ENCODE measurements at places on chromosomes 12 and 14. TPM values are rescaled to one million over a fixed set of nuclear protein-coding genes. Genes with fewer than 3 reads are reported as not detected.

GRCh38 chr12:68332728-68333630 lies 817 bp upstream of the MDM1 start:
- peak overlapping the region; percentile 85 for H3K27ac ChIP-seq
- H3K36me3 ChIP-seq, result no peaks in the 10 kb centered on the region
- no peak for DNase-seq
- H3K27me3 ChIP-seq, result no peaks in the 10 kb centered on the region
- H3K4me3 ChIP-seq, result peak overlapping the region; percentile 67

- no peak overlapping the region for H3K4me3 ChIP-seq
- H3K27ac ChIP-seq, result no peak overlapping the region
- DNase-seq, result no peak
- no peaks in the 10 kb centered on the region for H3K4me1 ChIP-seq
- H3K27me3 ChIP-seq, result no peaks in the 10 kb centered on the region
- H3K36me3 ChIP-seq, result no peaks in the 10 kb centered on the region
Measured at GRCh38 chr12:30725739-30726138, 29.0 kb downstream of the CAPRIN2 start.

DNA sequence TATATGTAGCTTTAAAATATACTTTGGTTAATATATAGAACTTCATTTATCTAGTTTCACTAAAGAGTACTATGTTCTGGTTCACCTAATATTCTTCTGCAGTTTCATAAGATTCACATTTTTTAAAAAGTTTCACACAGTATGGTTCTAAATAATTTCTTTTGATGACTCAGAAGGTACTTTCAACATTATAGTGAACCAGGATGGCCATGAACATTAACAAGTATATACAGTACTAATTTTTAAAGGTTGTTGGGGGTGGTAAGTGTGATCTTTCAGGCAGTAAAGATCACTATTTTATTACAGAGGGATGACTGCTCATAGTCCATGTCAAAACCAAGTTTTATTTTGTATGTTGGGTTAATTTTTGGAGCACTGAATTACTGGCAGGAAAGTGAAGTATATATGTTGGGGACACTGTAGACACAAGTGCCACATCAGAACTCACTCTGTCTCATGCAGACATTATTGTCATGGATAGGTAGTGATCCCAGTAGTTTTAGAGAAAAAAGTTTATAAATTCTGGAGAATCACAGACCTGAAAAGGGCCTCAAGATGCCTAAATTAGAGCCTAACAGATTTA lies 60.0 kb downstream of the DCAF5 start:
- H3K27me3 ChIP-seq, result no peaks in the 10 kb centered on the region
- no peak overlapping the region for H3K4me3 ChIP-seq
- DNase-seq, result no peak
- peaks cover 80% of the 10 kb centered on the region for H3K4me1 ChIP-seq
- H3K36me3 ChIP-seq, result peaks cover 4% of the 10 kb centered on the region

Gene PPP1R36
- 1.1 TPM for total RNA-seq

Gene LYZ
- 29.5 TPM for total RNA-seq

Gene USP44
- total RNA-seq, result 3.5 TPM
